ENCODE measurements at places on chromosomes 7 and 10.

GRCh38 chr7:133698127-133698526 is 429.0 kb upstream of the LRGUK start:
- DNase-seq = no peak

DNA sequence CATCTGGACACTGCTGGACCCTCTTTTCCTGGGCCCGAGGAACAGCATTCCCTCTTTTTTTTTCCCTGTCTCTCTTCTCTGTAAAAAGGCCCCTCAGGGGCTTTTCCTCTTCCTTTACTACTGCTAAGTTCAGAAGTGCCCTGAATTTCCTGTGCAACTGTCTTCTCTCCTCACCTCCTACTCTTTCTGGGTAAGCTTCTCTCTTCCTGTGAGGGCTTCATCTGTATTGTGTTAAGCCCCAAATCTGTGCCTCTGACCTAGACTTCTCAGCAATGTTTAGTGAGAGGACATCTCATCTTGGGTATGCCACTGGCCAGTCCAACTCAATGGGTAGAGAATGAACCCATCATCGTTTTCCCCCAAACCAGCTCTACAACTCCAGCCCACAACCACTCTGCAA is 174.2 kb downstream of the PTEN start:
- no peak for DNase-seq

- no peak for DNase-seq
Observed at GRCh38 chr7:71267734-71268469, 136.0 kb downstream of the GALNT17 start.

GRCh38 chr10:70816220-70816894 is 609 bp downstream of the SGPL1 start:
- peak; percentile 28 for DNase-seq

GRCh38 chr7:465710-466400 is 53.8 kb downstream of the PDGFA start:
- DNase-seq = no peak

DNA sequence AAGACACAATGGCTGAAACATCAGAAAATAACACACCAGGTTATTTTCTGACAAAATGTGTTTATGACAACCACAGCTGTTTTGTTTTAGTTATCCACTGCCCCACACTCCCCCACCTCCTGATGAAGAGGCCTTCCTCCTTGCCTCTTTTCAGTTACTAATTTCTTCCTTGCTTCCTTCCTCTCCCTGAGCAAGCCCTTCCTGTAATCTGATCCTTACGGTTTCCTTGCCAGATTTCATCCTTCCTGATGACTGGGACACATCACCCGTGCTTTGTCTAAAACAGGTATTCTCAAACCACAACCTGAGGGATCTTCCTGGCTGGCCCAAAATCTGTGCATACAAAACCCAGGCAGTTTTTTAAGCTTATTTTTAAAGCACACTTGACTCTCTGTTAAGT is 39.4 kb downstream of the CHST15 start:
- no peak for DNase-seq

GRCh38 chr10:66098595-66099480 is 827.0 kb upstream of the LRRTM3 start:
- no peak for DNase-seq

DNA sequence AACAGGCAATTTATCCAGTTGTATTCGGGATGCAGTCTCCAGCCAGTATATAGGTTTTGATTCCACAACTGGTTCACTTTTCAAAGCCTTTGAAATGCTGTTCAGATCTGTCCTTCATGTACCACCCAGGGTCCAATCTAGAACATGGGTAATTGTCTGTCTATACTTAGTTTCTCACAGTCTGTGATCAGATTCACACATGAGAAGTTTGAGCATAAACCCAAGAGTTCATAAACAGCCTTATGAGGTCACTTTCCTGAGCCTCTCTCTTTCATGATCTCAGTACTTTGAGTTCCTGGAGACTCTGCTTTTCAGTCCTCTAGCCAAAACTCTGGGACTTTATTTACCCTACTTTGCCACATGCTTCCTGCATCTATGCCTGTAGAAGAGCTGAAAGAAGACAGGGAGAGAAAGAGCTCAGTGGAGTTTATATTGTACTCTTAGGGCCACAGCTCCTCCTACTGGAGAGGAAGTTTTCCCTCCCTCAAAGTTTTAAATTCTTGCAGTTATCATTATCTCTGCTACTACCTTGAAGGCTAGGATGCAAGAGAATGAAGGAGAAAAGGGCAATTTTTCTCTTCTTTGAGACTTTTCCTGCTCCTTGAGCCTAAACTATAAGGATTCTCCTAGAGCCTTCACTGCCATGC is 172.0 kb downstream of the ZEB1 start:
- no peak for DNase-seq

DNA sequence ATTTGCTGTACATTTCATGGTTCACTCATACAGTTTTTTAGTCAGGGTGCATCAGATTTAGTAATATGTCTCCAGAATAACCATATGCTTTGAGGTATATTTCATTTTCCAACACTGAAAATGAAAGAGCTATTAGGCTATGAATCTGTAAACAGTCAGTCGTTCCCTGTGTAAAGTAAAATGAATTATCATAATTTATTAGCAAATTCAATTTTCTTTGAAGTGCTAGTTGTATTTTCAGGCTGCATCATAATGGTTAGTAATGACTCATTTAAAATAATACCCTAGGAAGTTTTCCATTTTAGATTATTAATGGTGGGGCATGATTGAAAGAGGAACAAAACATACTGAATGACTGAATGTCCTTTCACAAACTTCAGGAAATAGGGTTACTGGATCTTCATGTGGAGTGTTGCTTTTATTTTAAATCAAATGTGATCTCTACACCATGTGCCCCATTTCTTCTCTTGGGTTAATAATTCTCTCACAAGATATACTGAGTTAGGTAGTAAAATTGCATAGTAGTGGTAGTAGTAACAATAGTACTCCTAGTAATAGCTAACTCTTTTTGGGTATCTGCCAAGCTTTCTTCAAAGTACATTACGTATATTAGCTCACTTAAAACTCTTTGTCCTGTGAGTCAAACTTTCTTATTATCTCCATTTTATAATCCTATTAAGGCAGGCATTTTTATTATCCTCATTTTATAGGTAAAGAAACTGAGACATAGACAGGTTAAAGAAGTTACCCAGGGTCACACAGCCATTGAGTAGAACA is 476.5 kb downstream of the SUGCT start:
- no peak for DNase-seq

- DNase-seq = no peak
Observed at GRCh38 chr10:18906636-18907035, 142.0 kb upstream of the MALRD1 start.

DNA sequence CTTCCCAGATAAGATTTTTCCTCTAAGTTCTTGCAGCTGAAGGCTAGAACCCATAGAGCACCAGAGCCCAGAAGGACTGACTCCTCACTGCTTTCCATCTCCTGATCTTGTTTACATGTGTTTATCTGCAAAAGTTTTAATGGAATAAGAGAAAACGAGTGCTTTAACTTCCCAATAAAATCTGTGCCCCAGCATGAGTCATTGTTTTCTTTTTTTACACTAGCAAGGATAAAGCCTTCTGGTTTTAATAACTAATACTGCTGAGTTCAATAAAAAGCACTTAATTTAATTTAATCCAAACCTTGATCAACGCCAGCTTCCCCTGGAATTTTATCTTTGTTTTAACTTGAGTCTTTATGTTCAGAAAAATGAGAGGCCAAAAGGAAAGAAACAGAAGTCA is 227.6 kb downstream of the HPSE2 start:
- DNase-seq = no peak

GRCh38 chr10:3468919-3469638 is 296.5 kb upstream of the PITRM1 start:
- no peak for DNase-seq

DNA sequence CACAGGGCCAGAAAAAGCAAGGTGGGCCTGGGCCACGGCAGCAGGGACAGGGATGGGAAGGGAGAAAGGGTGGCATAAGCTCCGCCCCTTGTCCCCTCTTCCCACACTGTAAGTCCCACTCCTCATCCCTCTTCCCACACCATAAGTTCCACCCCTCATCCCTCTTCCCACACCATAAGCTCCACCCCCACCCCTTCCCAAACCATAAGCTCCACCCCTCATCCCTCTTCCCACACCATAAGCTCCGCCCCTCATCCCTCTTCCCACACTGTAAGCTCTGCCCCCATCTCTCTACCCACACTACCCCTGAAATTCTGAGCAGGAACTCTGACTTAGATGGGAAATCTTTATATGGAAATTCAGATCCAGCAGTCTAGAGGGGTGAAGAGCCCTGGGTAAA is 55.7 kb downstream of the HSPA12A start:
- DNase-seq = no peak

GRCh38 chr10:99341860-99342490 is 12.8 kb downstream of the CNNM1 start:
- DNase-seq = no peak

GRCh38 chr7:157150882-157151281 is 12.2 kb downstream of the UBE3C start:
- DNase-seq = no peak
